ENCODE measurements at places on chromosomes 16 and 17.
A peak's percentile ranks its signal among the peaks of the same experiment; 100 is the strongest.

- DNase-seq = no peak
Measured at GRCh38 chr17:10120109-10120485, 78.3 kb downstream of the GAS7 start.

- DNase-seq = no peak
Measured at GRCh38 chr17:79301469-79301868, 226.8 kb downstream of the ENGASE start.

- DNase-seq = peak; percentile 72
Measured at GRCh38 chr16:31177136-31177535, 2.8 kb upstream of the FUS start.

- DNase-seq = no peak
Measured at GRCh38 chr16:68848786-68849185, 5.5 kb downstream of the TANGO6 start.

DNA sequence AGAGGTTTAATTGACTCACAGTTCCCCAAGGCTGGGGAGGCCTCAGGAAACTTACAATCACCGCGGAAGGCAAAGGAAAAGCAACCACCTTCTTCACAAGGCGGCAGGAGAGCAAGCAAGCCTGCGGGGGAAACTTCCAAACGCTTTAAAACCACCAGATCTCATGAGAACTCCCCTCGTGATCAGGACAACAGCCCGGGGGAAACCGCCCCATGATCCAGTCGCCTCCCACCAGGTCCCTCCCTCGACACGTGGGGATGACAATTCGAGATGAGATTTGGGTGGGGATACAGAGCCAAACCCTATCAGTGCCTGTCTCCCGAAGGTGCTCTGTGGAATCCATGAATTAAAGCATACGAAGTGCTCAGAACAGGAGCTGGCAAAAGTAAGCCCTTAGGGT lies 43.9 kb upstream of the ABR start:
- no peak for DNase-seq

DNA sequence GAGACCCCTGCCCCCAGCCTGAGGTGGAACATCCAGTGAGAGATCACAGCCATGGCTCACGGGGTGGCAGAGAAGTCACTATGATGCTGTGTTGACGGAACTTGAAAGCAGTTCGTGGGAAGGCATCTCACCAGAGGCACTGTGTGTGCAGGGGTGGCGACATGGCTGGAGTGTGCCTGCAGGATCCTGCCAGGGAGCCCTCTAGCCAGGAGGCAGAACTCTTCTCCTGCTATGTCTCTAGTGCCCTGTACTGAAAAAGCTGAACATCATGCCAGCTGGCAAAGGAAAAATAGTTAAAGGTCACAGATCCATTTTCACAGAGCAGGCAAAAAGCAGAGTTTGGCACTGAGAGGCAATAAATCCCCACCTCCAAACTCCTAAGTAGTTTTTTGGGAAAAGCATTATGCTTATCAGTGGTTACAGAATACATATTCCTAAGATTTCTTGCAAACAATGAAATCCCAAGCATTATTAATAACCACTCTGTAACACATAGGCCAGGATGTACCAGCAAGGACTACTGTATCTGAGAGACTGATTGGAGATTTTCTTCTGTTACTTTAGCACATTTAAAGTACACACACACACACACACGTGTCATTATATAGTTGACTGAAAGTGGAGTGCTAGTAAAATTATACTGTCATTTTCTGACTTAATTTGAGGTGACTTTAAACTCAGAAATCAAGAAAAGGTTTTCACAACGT lies 36.8 kb downstream of the TNRC6C start:
- no peak for DNase-seq

DNA sequence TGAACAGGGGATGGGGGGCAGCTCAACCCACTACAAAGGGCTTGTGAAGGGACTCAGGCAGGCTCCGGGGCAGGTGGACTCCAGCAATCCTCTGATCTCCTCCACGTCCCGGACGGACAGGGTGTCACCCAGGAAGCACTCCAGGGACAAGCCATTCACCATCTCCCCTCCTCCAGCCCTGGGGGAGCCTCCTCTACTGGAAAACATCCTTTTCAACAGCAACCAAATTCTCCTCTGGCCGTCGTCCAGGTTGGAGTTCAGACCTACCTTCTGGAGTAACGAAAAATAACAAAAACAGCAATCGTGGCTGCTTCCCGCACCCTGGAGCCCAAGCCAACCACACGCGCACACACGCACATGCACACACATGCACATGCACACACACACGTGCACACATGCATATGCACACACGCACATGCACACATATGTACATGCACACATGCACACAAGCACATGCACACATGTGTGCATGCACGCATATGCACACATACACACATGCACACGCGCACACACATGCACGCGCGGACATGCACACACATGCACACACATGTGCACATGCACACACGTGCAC lies 8.9 kb upstream of the RBFOX3 start:
- DNase-seq = no peak

- no peak for DNase-seq
Measured at GRCh38 chr17:70563281-70563820, 394.0 kb downstream of the KCNJ2 start.

DNA sequence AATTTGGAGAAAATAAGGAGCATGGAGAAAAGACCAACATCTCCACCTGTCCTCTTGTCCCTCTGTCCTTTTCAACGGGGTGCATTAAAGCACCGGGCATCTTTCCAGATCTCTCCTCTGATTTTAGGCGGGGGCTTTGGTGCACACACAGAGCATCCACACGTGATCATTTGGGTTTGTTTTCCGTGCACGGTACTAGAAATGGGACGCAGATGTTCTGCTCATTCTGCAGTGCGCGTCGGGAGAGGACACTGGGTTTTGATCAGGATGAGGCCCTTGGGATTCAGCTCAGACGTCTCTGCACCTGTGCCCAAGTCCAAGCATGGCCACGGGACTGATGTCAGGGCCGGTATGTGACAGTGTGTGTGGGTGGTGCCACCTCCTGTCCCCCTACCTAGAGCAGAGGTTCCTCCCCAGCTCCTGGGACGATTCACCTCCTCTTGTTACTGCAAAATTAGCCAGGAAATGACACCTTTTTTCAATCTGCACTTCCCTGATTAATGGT lies 31.9 kb downstream of the PDIA2 start:
- DNase-seq = no peak

DNA sequence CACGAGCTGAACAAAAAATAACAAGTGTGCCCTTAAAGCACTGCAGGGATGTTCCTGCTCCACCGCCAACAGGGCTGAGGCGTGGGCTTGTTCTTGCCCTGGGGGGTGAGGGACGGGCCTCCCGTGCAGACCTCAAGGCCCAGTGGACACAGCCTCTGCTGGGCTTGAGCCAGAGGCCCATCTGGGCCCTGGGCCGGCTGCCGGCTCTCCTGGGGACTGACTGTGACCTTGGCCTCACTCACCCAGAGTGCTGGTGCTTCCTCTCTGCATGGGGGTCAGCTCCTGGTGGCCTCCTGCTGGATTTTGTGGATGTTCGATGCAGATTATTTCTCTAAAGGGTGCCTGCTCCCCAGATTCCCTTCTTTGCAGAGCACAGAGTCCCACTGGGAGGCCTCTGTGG lies 54.2 kb upstream of the CDR2 start:
- no peak for DNase-seq

DNA sequence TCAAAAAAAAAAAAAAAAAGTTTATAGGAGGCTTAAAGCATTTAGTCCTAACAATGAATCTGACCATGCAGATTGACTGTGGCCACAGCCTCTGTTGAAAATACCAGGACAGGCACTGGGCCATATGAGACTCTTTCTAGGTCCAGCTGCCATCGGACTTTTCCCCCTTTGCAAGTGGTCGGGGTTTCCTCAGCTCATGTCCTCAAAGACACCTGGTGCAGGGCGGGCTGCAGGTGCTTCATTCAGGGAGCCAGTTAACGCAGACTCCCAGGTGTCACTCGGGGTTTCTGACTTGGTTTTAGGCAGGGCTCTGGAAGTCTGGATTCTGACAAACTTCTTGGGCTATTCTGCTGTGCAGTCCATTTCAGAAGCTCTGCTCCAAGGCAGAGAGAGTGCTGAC lies 20.9 kb downstream of the ELAC2 start:
- no peak for DNase-seq

DNA sequence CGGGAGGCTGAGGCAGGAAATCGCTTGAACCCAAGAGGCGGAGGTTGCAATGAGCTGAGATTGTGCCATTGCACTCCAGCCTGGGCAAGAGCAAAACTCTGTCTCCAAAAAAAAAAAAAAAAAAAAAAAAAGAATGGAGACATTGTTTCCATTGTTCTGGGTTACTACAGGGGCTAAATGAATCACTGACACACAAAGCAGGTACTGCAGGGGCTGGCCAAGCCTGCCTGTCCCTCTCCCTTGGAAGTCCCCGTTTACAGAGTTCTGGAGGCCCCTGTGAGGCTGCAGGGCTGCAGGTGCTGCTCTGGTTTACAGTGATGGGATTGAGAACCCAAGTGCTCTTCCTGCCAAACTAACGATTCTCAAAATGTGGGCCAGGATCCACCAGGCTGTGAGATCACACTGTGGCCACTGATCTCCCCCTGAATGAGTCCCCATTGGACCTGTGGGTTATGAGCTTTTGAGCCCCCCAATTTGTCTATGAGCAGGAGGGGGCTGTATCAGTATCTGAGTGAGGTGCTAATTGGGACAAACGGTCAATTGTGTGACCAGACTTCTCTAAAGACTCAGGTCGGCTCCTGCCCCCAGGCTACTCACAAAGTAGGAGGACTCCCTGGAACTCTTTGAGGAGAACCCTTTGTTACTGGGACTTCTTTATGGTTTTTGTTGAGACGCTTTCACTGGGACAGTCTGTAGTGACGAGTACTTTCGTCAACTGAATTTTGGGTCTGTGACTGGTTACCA lies 39.0 kb downstream of the DNAH17 start:
- DNase-seq = no peak

DNA sequence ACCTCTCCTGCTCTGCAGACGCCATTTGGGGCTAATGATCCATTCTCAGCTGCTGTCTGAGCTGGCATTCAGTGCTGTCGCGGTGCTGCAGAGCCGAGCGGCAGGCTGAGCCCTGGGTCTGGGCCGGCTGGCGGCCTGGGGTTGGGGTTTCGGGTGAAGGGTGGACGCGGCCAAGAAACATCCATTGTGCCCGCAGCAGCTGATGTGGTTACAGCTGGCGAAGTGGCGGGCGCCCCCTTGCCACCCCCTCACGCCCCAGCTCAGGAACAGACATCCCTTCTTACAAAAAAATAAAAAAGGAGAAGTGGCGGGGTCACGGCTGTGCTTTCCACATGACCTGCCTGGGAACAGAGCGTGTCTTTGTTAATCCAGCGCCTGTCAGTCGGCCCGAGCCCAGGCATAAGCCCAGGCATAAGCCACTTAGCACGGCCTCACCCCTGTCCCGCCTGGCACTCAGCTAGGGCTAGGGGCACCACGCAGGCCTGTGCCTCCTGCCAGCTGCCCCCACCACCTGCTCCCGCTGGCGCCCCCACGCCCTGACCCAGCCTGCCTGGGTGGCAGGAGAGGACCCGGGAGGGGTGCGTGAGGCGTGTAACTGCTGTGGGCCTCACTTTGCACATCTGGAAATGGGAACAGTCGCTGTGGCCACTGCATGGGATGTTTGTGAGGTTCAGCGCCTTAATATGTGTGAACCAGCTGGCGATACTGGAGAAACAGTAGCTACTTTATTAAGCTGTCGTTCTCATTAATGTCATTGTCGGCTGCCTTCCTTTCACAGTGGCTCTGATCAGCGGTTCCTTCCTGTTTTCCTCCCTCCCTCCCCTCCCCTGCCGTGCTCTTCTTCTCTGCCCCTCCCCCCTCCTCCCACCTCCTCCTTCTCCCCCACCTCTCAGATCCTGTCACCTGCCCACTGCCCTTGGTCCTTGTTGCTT lies 197.7 kb upstream of the CIBAR2 start:
- no peak for DNase-seq

GRCh38 chr17:148757-149156 lies 11.4 kb downstream of the SCGB1C2 start:
- DNase-seq = no peak

GRCh38 chr17:45873728-45874127 lies 20.6 kb upstream of the MAPT start:
- peak; percentile 9 for DNase-seq

- DNase-seq = no peak
Measured at GRCh38 chr16:88744577-88745521, 38.5 kb downstream of the CTU2 start.

GRCh38 chr16:81495321-81496234 lies 51.0 kb downstream of the CMIP start:
- DNase-seq = no peak

- DNase-seq = no peak
Measured at GRCh38 chr17:61200339-61200715, 199.3 kb upstream of the TBX2 start.

GRCh38 chr16:6827267-6827666 lies 505.4 kb upstream of the RBFOX1 start:
- no peak for DNase-seq

- no peak for DNase-seq
Measured at GRCh38 chr17:35404360-35404759, 27.9 kb downstream of the SLFN12 start.

DNA sequence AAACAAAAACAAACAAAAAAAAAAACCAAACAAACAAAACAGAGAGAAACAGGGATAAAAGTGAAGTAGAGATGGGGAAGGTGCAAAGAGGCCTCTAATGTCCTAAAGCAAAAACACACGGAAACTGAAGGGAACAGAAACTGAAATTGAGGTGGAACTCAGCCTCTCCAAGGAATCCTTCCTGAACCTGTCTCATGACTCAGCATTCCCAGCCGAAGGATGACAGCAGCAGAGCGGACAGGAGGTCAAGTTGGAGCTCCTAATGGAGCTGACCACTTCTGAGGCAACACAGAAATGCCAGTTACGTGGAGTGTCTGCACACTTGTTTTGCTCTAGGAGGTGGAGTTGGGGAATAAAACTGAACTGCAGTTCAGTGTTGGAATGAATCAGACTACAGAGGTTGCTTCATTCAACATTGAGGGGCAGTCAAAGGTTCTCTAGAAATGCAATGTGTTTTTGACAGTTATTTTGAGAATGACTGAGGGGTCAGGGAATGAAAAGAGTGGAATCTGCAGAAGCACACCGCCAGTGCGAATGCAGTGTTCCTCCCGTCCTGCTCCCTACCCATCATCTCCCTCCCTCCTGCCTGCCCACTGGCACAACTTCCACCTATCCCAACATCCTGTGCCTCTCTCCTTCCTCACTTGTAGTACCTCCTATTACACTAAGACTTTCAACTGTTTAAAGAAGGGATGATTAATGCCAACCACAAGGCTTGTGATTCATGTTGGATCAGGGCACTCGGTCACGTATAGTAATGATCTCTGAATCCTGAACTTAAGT lies 6.3 kb downstream of the UBE2O start:
- no peak for DNase-seq

DNA sequence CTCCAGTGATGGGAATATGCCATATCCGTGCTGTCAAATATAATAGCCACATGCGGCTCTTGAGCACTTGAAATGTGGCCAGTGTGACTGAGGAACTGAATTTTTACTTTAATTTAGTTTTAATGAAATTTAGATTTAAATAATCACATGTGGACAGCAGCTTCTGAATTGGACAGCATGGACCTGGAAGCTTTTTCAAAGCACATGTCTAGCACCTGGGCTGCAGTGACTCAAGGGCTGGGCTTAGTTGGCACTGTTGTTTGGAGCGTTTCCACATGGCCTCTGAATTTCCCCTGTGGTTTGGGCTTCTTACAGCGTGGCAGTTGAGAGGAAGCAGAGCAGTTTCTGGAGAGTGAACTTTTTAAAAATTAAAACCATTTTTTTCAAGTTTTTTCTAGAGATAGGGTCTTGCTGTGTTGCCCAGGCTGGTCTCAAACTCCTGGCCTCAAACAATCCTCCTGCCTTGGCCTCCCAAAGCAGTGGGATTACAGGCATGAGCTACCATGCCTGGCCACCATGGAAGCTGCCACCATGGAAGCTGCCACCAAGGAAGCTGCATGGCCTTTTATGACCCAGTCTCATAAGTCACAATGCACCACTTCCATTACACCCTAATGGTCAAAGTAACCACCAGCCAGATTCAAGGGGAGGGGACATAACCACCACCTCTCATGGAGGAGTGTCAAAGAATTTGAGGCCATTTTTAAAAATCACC lies 6.7 kb upstream of the TOB1 start:
- DNase-seq = peak; percentile 19
